ENCODE measurements at places on chromosomes 16 and 17.

DNA sequence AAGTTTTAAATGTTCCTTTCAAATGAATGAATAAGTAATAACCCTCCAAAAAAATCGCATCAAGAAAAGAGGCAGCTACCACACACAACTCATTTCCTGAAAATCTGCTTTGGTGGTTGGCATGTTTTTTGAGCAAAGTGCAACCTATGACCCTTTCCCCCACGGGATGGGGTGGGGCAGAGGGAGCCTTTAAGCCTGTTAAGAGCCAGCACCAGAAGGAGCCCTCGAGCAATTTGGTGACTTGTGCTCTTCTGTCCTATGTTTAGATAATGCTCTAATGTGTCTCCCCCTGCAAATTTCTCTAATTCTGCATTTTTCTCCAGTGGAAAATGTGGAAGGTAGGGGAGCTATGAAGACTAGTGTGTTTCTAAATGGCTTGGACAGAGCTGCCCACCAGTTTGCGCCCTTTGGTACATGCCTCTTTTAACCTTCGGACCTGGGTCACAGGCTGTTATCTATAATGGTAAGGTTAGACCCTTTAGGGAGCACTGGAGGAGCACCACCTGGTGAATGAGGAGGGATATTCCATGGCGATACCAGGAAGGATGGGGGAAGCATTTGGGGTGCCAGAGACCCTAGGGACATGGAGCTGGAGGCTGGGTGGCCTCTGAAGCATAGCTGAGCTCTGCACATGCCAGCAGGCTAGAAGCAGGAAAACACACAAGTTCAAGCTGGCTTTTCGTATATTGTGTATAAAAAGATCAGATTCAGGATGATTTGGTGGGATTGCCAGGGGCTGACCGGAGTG, 1.6 kb downstream of the PYCARD start:
- DNase-seq = no peak

DNA sequence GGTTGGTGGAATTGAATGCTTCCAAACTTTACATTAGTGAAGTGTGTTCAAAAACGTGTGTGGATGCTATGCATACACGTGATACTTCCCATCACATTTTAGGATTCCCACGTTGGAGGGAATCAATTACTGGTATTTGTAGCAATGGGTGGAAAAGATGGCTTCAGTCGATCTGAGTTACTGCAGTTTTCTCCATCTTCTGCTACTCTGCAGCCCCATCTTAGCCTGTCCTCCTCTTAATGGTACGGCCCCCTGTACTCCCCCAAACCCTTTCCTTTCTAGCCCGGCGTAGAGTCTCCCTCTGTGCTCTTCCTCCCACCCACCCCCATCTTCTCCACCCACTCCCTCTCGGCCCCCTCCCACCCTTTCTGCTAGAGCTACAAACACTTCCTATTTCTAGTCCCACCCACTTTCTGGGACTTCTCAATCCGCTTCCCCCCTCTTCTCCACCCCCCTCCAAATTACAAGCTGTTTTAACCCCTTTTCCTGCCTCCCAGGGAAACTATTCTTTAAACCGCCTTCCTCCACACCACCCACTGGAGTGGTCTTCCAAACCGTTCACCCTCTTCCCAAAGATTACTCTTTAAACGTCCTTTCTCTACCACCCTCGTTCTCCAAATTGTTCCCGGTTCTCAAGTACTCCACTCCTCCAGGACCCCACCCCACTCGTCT, 1.1 kb downstream of the CHTF8 start:
- DNase-seq = no peak

GRCh38 chr16:57127836-57128235, 35.5 kb downstream of the CPNE2 start:
- DNase-seq = no peak

GRCh38 chr16:61471023-61471422, 565.2 kb downstream of the CDH8 start:
- no peak for DNase-seq

- DNase-seq = no peak
These were observed 7.3 kb downstream of the TAT start for GRCh38 chr16:71569621-71570020.

- peak; percentile 14 for DNase-seq
These were observed 137.7 kb upstream of the CORO6 start for GRCh38 chr17:29760279-29761039.

DNA sequence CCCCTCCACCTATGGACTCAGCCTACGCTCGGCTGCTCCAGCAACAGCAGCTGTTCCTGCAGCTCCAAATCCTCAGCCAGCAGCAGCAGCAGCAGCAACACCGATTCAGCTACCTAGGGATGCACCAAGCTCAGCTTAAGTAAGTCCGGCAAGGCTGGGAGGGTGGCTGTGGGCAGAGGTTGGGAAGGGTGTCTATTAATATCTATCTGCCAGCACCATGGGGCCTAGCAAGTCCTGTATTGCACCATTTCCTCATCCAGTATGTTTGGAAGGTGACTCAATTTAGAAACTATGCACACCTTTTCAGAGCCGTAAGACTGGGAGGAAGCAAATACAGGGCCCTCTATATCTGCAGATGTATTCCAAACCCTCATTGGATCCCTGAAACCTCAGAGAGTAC, 45.0 kb upstream of the ARHGAP44 start:
- no peak for DNase-seq

GRCh38 chr17:62713086-62713881, 85.8 kb downstream of the MRC2 start:
- no peak for DNase-seq

GRCh38 chr17:66781135-66781534, 53.8 kb upstream of the CACNG5 start:
- DNase-seq = no peak

GRCh38 chr16:89048871-89049422, 44.7 kb upstream of the ACSF3 start:
- DNase-seq = no peak

- DNase-seq = no peak
These were observed 22.1 kb downstream of the FCSK start for GRCh38 chr16:70476272-70477020.

DNA sequence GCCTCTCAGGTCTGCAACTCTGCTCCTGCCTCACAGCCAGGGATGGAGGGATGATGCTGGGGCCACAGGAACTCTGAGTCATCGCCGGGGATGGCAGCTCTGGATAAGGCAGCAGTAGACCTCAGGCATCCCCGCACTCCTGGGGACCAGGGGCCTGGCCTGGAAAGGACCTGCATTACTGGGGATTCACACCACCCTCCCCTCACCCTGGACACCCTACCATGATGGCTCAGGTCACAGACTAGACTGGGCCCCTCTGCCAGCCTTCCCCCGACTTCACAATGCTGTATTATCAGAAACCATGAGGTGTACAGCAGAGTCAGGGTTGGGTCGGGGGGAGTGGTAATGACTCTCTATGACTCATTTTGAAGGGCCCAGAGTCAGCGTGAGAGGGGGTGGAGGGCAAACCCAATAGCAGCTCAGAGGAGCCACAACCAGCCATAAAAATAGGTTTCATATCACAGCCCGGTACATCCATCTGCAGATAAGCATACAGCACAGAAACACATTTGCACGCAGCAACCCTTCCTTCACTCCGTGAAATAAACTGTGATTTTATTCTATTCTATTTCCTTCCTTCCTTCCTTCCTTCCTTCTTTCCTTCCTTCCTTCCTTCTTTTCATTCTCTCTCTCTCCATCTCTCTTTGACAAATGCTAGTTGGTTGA, 28.8 kb downstream of the DYNLRB2 start:
- DNase-seq = peak; percentile 11

- DNase-seq = no peak
These were observed 40.6 kb downstream of the CPNE2 start for GRCh38 chr16:57133031-57133430.

GRCh38 chr16:25893332-25893731, 201.6 kb downstream of the HS3ST4 start:
- no peak for DNase-seq

DNA sequence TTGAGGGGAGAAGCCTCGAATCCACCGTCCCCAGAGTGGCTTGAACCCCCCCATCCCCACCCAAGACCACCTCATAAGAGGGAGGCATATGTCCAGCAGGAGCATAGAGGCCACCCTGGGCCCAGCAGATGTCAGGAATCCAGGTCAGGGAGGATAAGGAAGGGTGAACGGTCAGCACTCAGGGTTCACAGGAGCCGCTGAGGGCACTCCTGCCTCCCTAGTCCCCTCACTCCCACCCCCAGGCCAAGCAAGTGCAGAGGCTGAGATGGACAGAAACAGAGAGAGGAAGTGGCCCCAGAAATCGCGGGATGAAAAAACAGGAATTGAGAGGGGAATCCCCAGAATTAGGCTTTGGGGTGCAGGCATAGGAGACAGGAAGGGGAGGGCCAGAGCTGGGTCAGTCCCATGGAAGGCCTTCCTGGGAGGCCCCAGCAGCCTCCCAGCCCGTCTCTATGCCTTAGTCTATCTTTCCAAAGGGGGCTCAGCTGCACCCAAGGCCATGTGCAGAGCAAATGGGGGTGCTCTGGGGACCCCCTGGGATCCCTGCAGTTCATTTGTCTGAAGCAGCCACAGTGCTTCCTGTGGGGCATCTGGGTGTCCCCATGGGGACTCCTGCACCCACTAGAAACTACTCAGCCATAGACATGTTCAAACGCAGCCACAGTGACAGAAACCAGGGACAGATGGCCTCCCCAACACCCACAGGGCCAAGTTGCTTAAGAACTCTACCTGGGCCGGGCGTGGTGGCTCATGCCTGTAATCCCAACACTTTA, 1.7 kb downstream of the CMTM3 start:
- DNase-seq = no peak

DNA sequence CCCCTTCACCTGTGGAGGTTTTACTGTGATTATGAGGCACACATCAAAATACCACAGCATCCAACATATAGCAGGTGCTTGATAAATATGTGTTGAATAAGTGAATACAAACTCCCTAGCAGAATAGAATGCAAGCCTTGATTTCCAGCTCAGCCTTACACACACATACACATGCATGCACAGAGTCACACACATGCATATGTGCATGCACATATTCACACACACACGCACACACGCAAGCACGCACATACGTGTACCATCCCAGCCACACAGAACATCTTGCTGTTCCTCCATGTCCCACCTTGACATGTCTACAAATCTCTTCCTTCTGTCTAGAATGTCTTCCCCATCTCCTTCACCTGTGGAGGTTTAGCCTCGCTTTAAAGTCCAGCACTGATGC, 160.1 kb downstream of the GRIN2A start:
- DNase-seq = no peak

- no peak for DNase-seq
These were observed 28.9 kb downstream of the SLC7A5 start for GRCh38 chr16:87840271-87840978.

- no peak for DNase-seq
These were observed 75.4 kb downstream of the ARHGAP17 start for GRCh38 chr16:24939738-24940137.

- DNase-seq = no peak
These were observed 34.0 kb upstream of the NLK start for GRCh38 chr17:28008513-28008912.

DNA sequence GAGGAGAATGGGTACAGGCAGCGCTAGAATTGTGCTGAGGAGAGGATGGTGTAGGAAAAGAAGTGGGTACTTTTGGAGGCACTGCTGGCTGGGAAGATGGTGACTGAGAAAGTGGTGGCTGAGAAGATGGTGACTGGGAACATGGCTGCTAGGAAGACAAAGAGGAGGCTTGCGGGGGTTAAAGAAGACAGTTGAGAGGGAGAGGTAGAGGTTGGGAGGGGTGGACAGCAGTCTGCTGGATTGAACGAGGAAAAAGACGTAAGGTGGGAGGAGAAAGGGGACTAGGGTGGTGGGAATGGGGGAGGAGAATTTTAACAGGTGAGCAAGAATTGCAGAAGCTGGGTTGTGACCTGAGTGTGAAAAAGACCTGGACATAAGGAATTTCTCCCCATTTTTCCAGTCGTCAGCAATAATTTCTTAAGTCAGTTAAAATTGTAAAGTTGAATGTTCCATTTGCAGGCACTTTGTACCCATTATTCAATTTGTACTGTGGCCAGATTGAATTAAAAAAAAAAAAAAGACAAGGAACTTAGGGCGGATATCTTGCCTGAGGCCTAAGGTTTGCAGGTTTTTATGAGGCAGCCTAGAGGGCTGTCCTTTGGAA, 2450.0 kb downstream of the TP53TG3F start:
- DNase-seq = no peak

DNA sequence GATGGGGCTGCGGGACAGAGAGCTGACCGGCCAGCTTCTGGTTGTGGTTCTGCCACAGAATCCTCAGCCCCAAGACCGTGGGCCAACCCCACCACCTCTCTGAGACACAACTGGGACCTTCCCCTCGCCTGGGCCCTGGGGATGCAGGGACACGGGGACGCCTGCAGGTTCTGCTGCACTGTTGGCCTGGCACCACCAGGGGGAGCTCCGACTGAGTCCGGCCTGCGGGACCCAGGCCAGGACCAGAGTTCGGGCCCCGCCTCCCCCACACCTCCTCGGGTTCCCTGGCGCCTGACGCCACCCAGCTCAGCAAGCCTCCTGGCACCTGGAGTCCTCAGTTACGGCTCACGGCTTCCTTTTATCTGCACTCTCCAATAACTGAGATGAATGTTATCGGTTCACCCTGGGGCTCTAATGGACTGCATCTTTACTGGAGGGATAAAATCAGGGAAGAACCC, 27.3 kb downstream of the TBC1D16 start:
- DNase-seq = peak; percentile 31

- no peak for DNase-seq
These were observed 148.0 kb upstream of the FOXF1 start for GRCh38 chr16:86362155-86362849.

GRCh38 chr16:49458243-49458642, 84.6 kb downstream of the C16orf78 start:
- DNase-seq = no peak

GRCh38 chr16:50856991-50857390, 115.1 kb downstream of the CYLD start:
- no peak for DNase-seq

DNA sequence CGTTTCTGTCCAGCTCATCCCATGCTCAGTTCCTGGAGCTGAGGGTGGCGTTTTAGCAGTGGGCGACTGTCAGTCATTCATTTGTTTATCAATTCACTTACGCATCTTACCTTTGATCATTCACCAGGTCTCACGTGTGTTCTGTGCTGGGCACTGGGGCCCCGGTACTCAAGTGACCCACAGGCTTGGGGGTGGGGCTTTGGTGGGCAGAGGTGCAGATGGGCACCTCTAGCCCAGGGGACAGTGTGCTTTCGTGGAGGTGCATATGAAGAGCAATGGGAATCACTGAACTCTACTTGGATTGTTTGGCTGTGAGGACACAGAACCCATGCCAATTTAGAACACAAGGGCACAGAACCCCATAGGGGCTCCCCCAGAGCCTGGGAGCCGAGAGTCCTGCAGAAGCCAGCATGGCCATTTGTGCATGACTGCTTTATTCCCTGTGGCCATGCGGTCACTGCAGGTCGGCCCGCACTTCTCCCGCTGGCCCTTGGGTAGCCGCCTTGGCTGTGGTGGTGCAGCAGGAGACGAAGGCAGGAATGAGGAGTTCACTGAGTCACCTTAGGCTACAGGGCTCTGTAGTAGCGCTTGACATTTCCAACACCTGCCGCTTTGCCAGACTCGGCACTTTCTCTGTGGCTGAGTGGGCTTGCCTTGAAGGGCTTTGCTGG, 144.6 kb downstream of the SNX29 start:
- no peak for DNase-seq

GRCh38 chr17:17139972-17140589, 66.1 kb downstream of the PLD6 start:
- DNase-seq = no peak

Data from stimulated activated CD8-positive, alpha-beta memory T cell treated with anti-CD3 and anti-CD28 coated beads, Interleukin-2, amount 100 ng/mL, for 1 hour (primary cell).